ENCODE measurements at places on chromosomes 5 and 9.

- no peak for DNase-seq
Measured at GRCh38 chr9:107872457-107873192, 383.1 kb upstream of the KLF4 start.

DNA sequence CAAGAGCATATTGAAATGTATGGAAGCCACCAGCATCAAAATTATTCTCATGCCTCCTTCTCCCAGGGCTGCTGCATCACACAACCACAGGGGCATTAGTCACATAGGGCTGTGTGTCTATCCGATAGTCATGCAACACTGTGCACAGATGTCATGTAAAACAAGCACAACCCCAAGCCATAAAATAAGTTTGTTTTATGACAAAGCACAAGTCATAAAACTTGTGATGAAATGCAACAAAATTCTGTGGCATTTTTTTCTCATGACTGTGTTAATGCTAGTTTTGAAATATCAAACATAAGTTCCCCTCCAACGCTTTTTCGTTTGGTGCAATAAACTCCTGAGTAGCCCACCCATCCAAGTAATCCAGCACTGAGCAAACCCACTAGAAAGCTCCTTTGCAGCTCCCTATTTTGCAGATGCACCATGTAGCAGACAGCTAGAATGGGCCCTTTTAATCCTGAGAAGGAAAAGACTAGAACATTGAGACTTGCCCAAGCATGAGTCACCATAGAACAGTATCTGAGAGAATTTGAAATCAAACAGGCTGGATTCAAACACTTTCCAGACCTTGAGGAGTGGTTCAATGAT, 93.3 kb upstream of the ZNF366 start:
- DNase-seq = no peak

DNA sequence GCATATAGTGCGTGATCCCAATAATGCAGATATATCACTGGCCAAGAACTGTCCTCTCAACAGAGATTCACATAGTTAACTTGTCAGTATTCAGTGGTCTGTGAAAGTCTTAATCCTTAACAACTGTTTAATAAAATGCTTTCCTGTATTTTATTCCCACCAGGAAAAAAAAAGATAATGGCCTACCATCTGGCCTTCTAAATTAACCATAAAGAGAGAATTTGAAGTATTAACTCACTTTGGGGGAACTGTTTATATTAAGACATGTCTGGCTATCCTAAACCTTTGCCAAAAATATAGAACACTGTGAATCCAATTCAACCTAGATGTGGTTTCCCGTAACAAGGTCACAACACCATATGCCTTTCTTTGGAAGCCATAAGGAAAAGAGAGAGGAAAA, 818 bp upstream of the FREM1 start:
- DNase-seq = no peak

DNA sequence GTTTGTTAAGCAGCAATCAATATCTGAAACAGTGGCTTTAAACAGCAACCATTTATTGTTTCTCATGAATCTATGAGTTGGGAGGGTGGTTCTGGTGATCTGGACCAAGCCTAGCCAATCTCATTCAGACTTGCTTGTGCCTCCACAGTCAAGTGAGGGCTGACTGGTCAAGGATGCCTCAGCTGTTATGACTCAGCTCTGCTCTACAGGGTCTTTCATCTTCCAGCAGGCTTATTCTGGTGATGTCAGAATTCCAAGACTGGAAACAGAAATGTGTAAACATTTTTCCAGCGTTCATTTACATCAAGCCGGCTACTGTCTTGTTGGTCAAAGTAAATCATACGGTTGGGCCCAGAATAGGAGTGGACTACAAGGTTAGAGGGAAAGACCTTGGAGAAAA, 2.5 kb upstream of the PIP5K1B start:
- no peak for DNase-seq

DNA sequence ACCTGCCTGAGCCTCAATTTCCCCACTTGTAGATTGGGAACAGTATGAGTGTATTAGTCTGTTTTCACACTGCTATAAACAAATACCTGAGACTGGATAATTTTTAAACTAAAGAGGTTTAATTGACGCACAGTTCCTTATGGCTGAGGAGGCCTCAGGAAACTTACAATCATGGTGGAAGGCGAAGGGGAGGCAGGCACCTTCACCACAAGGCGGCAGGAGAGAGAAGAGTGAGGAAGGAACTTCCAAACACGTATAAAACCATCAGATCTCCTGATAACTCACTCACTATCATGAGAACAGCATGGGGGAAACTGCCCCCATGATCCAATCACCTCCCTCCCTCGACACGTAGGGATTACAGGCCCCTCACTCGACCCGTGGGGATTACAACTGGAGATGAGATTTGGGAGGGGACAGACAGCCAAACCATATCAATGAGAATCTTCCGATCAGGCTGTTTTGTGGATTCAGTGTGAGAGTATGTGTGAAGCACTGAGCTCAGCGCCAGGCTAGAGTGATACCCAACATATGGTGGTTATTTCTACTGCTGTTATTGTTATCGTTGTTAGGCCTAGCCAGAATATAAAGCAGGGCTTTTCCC, 14.6 kb upstream of the LMX1B start:
- no peak for DNase-seq

- no peak for DNase-seq
Measured at GRCh38 chr5:97836816-97837215, 653.8 kb upstream of the RIOK2 start.

DNA sequence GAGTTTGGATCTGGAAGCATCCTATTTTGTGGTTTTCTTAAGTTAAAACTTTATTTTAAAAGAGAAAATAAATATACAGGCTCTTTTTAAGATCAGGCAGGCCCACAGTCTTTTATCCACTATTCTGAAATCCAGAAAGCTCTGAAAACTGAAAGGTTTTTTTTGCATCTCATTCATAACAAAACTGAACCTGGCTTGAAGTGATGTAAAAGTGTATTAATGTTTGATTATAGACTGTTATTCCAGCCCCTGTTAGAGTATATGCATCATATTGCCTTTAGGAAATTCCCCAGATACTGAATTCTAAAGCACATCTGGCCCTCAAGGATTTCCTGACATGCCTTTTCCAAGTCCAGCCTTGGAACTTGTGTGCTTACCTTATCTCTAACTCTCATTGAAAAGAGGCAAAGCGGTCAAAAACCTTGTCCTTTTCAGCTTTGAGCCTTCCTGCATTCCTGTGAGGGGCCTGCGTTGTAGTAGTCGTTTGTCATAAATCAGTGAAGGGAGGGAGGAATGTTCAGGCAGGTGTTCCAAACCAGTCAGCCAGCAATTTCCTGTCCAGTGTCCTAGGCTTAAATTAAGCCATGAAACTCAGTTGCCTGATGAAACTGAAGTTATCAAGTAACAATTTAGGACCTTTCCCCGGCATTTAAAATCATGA, 110.4 kb downstream of the TLE4 start:
- no peak for DNase-seq

DNA sequence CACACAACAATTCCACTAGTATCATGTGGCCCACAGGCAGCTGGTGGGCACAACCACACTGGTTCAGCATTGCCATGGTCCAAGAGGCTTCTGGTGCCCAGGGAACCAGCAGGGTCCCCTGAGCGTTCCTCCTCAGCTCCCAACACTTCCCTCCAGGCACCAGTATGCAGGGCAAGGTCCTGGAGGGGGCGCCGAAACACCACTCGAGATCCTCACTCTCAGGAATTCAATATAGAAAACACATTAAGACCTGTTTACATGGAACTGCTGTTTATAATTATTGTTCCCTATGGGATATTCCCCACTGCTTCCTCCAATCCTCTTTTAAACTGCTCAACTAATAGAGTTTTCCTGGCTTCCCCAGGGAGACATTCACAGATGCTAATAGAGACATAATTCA, 91.9 kb upstream of the GABRP start:
- no peak for DNase-seq
